Regular cardiac myocyte (primary cell): ENCODE measurements at places on chromosomes 4 and X. TPM values are rescaled to one million over a fixed set of nuclear protein-coding genes. Genes with fewer than 3 reads are reported as not detected.

EGFL6 gene
- not detected in 2 replicates for total RNA-seq

HPGD gene
- total RNA-seq: 0.19 and 0.28 TPM in 2 replicates

SMIM10 gene
- 5.4 and 7.3 TPM in 2 replicates for total RNA-seq

ZFP42 gene
- 0.28 and 0.58 TPM in 2 replicates for total RNA-seq

FATE1 gene
- not detected in 2 replicates for total RNA-seq

F11 gene
- not detected in 2 replicates for total RNA-seq

NSUN7 gene
- under 0.01 TPM in 1 of 2 replicates, not detected in the other for total RNA-seq

ARHGAP4 gene
- total RNA-seq: 0.38 and 0.85 TPM in 2 replicates

PCDH7 gene
- 0.96 and 1.4 TPM in 2 replicates for total RNA-seq

TRAM1L1 gene
- 3.3 and 3.9 TPM in 2 replicates for total RNA-seq

JCHAIN gene
- 0.19 and 2.0 TPM in 2 replicates for total RNA-seq

NPNT gene
- total RNA-seq: 0.56 TPM in 1 of 2 replicates, not detected in the other

TASL gene
- not detected in 2 replicates for total RNA-seq

PAGE2 gene
- not detected in 2 replicates for total RNA-seq

CT45A2 gene
- total RNA-seq: not detected in 2 replicates

PPEF2 gene
- total RNA-seq: 0.19 TPM in 1 of 2 replicates, not detected in the other

CSAG3 gene
- total RNA-seq: not detected in 2 replicates

NPY5R gene
- under 0.01 TPM in 1 of 2 replicates, not detected in the other for total RNA-seq

NEXMIF gene
- total RNA-seq: under 0.01 TPM in 2 replicates

TMEM150C gene
- 0.38 and 0.85 TPM in 2 replicates for total RNA-seq

RTL9 gene
- total RNA-seq: under 0.01 TPM in 2 replicates

GAGE12J gene
- total RNA-seq: not detected in 2 replicates

EDNRA gene
- 8.4 and 10.1 TPM in 2 replicates for total RNA-seq

ARL9 gene
- total RNA-seq: 0.19 and 0.28 TPM in 2 replicates

THAP9 gene
- total RNA-seq: 3.5 and 6.5 TPM in 2 replicates

TEX13D gene
- total RNA-seq: not detected in 2 replicates

EMD gene
- 14.7 and 18.0 TPM in 2 replicates for total RNA-seq

TECRL gene
- total RNA-seq: not detected in 2 replicates

OPHN1 gene
- total RNA-seq: 4.4 and 5.9 TPM in 2 replicates

ATP1B4 gene
- not detected in 2 replicates for total RNA-seq

PDGFC gene
- total RNA-seq: 53.3 and 67.9 TPM in 2 replicates

RELL1 gene
- total RNA-seq: 125 and 127 TPM in 2 replicates
